ENCODE measurements at places on chromosomes 1 and 21.

DNA sequence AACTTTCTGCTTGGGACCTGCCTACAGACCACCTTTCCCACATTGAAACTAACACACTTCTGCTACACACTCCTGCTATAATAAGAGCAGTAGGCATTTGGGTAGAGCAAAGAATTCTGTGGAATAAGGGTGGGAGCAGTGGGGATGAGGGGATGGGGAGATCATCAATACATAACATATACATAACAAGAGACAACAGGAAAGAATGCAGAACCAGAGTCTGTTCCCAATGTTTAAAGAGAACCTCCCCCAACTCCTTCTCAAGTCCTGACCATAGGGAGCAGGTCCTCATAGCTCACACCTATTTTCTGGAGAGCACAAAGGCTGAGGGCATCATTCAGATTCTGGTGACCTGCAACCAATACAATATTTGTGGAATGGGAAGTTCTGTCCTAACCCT, 121.6 kb upstream of the BARHL2 start:
- no peak for DNase-seq

GRCh38 chr1:16248603-16249516, 11.9 kb upstream of the CPLANE2 start:
- DNase-seq: peak; percentile 97

DNA sequence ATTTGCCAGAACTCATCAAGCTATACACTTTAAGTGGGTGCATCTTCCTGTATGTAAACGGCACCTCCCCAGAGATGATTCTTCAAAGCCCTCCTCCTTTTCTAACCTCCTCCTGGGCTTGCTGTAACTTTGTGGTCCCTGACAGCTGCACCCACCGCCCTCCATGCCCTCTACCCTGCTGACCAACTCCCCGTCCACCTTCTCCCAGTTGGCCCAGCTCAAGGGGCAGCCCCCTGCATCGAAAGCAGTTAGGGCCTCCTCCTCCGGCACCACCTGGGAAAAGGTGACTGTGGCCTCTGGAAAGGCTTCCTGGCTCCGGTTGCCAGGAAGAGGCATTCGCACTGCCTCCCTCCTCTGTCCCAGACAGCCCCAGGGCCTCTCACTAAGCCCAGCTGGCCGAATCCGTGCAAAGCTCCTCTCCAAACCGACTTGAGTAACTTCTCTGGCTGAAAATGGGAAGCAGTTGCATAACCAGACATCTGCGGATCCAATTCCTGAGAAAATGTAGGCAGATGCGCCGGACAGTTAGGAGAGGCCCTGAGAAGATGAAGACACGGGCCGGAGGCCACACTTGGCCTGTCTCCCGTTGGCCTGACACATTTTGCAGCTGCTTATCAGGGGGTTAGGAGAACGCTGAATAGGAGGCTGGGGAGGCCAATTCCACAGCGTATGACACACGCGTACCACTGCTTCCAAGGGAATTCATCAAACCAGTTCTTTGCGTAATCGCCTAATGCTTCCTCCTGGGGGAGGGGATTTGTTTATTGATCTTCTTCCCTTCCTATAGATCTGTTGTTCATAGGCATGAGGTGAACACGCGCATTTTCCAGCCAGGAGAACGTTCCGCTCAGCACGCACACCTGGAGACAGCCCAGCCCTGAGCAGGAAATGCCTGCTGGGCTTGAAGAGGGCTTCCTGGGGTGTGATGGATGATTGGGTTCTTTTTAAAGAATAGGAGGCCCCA, 48.7 kb upstream of the COL6A2 start:
- DNase-seq: no peak

DNA sequence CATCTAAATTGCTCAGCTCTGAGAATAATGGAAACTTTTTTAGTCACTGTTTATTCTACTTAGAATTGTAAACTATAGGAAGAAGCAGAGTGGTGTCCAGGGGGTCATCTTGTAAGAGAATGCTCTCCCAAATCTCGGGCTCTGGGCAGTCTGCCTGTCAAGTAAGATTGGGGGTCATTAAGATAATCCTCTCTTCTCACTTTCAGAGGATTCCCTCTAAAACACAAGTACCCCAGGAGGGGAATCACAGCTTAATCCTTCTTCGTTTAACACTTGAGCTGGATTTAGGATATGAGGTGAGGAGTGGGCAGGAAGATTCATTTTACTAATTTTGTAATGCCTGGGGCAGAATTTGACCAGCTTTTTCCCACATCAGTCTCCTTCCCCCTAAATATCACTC, 81.2 kb downstream of the RPS6KA1 start:
- no peak for DNase-seq

GRCh38 chr1:187948170-187948794, 1119.5 kb downstream of the PLA2G4A start:
- no peak for DNase-seq

GRCh38 chr1:176609556-176610408, 146.8 kb downstream of the PAPPA2 start:
- DNase-seq: no peak

- DNase-seq: no peak
Observed at GRCh38 chr1:96834986-96835385, 113.4 kb downstream of the PTBP2 start.

GRCh38 chr1:11751087-11751486, 10.9 kb upstream of the C1orf167 start:
- DNase-seq: no peak

DNA sequence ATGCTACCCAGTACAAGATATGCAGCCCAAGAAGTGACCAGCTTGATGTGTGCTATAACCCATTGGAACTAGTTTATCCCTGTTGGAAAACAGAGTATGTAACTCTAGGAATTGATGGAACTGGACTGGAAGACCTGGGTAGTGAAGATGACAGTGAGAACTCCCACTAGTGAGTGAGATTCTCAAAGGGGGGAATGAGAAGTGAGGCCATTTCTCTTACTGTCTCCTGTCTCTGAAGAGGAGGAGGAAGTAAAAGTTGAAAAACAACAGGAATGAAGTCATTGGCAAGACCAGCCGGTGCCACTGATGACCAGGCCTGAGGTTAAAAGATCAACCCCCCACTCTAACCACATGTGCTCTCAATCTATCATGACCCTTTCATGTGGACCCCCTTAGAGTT, 20.9 kb downstream of the PLA2G2F start:
- no peak for DNase-seq

DNA sequence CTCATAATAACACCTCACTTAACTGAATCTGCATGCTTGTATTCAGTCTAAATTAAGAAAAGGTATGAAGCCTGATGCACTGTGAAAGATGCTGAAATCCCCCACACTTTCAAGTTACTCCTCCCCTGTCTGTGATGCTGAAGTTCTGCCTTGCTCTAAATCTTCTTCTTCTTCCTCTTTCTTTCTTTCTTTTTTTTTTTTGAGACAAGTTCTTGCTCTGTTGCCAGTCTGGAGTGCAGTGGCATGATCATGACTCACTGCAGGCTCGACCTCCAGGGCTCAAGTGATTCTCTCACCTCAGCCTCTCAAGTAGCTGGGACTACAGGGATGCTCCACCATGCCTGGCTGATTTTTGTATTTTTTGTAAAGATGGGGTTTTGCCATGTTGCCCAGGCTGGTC, 231.0 kb upstream of the B3GALT2 start:
- DNase-seq: no peak

DNA sequence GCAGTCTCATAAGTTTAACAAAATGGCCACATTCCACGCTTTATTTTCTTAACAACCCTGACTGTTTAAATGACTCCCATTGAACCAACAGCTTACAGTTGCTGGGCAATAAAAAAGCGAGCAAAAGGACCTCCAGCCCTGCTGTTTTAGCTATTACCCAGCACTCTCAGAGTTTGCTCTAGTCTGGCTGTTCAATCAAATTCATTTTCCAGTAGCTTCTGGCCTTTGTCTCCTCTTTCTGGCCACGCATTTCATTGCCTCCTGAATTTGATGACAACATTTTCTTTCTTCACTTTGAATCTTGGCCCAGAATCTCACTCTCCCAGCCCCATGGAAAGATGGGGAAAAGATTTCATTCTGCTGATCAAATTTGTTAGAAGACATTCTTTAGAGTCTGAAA, 44.1 kb upstream of the DOCK7 start:
- no peak for DNase-seq

DNA sequence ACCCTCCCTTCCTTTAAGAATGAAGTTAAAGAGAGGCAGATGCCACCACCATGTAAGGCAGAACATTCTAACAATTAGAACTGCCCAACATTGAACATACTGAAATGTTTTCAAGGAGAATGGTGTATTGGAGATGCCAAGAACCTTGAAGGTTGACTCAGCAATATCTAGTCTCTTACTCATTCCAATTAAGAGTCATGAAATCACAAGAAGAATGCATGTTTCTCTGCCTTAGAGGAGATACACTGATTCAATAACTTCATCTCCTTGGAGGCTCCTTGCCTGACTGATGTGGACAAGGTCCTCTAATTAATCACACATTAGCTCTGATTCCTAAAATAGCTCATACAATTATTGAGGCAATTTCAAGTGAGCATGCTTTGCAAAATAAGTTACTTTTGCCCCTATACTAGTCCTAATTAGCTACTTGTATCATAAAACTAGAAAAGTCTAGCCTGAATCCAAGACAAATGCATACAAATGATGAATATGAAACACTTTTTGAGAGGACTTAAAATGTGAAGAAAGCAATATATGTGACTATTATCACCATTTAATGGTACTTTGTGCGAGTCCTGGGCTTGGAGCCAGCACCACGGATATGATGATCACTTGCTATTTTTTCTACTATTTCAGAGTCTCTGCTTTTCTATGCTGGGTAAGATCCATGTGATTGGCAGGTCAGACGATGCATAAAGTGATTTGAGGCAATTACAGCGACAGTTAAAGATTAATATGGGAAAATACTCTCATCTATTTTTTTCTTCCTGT, 114.5 kb downstream of the DSCAM start:
- DNase-seq: peak; percentile 27

DNA sequence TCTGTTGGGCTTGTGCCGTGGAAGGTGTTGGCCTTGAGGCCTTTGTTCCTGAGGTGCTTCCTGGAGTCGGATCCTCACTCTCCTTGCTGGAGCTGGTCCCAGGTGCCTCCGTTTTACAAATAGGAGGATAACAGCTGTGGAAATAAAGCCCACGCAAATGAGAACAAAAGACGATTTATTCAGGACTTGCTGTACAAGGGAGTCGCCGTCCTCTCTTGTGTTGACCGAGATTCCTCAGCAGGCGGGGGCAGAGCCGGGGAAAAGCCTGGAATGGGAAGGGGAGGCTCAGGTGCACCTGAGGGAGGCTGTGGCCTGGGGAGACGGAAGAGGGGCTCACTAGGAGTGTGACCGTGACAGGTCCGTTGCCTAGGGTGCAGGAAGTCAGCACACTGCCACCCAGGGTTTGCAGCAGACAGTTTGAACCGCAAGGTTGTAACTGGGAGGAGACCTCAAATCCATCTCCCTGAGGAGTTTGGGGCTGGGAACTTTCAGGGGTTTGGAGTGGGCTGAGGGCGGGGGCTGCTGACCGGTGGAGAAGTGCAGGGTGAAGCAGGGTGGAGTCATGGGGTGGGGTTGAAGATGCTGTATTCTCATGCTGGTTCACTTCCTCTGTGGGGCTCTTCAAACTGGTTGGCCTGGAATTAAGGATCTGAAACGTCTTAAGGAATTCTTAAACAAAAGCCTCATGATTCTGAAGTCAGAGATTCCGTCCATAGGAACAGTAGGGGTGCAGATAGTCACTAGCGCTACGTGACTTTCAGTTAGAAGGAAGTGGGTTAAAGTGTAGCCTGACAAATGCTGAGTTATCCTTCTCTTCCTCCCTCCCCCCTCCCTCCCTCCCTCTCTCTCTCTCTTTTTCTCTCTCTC, 2.6 kb upstream of the CSTB start:
- no peak for DNase-seq

DNA sequence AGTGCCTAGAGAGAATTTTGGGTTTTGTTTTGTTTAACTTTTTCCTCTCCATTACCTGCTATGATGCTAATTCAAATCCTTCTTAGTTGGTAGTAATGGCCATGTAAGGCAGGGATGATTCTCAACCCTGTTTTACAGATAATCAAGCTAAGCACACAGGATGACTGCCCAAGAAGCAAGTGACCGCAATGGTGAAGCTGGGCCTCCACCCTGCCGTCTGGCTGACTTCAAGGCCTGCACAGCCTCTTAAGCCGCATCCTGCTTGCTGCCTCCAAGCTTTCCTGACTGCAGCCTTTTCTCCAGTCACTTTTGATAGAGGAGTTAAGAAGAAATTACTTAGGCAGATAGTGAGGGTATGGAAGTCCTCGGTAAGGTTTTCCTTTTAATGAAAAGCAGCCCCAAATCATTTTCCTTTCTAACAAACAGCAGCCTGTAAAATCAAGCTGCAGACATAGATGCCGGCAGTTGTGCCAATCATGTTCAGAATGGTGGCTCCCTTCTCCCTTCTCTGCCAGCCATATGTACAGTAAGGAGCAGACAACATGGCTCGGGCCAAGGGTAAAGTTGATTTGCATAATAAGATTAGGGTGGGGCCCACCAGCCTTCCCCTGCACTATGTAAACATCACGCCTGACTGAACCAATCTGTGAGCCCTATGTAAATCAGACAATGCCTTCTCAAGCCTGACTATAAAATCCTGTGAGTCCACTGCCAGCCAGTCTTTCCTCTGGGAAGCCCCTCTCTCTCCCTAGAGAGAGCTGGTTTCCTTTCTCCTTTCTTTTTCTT, 8.8 kb upstream of the CTBS start:
- DNase-seq: peak; percentile 85

GRCh38 chr1:116115476-116116439, 4.6 kb downstream of the MAB21L3 start:
- DNase-seq: no peak

- peak; percentile 76 for DNase-seq
Observed at GRCh38 chr1:243850452-243851256, 611 bp upstream of the AKT3 start.

DNA sequence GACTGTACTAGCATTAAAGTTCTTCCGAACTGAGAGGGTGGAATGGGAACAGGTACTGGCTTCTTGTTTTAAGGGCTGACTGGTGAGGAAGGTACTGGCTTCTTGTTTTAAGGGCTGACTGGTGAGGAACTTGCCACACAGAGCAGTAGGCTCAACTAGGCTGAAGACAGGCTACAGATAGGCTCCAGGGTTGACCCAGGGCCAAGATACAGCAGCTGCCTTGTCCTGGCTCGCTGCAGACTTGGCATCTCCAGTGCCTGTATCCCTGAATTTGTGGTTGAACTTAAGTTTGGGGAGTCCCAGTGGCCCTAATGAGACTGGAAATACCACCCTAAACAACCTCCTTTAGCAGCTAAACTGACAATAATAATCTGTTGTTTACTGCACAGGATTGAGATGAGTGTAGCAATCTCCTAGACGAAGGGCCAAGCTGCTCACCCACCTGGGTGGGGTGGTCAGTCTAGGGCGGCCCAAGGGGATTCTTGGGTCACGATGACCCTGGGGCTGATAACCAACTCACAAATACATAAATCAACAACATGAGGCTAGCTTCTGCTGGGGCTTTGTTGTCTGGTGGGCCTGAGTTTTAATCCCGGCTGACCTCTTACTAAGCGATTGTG, 227.1 kb downstream of the DISC1 start:
- no peak for DNase-seq

GRCh38 chr1:9849691-9850441, 26.1 kb upstream of the CLSTN1 start:
- DNase-seq: no peak
